ENCODE measurements at places on chromosomes 7 and 10. TPM values are rescaled to one million over a fixed set of nuclear protein-coding genes. Genes with fewer than 3 reads are reported as not detected.

- H3K4me3 ChIP-seq: no peak overlapping the region
- no peaks in the 10 kb centered on the region for H3K4me1 ChIP-seq
- H3K27ac ChIP-seq: no peak overlapping the region
These were observed 131.3 kb upstream of the NPVF start for GRCh38 chr7:25359471-25360059.

DNA sequence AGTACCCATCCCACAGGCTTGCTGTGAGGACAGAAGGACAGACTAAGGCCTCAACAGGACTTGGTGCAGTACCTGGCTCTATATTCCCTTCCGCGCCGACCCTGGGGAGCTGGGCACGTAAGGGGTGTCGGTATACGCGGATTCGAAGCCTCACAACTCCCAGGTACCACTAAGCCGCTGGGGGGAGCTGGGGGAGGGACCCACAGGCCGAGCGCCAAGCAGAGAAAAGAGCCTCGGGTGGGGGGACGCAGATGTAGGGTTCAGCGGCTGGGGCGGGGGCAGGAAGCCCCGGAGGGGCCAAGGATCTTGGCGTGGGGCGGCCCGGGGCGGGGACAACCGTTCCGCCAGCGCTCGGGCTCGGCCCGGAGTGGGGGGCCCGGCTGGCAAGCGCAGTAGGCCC is 126.4 kb upstream of the ZNF746 start:
- peaks cover 34% of the 10 kb centered on the region for H3K4me1 ChIP-seq
- H3K27me3 ChIP-seq: no peaks in the 10 kb centered on the region
- peak overlapping the region; percentile 93 for H3K27ac ChIP-seq
- DNase-seq: peak; percentile 30
- peaks cover 25% of the 10 kb centered on the region for H3K36me3 ChIP-seq

- H3K4me1 ChIP-seq: no peaks in the 10 kb centered on the region
- no peak overlapping the region for H3K27ac ChIP-seq
- H3K36me3 ChIP-seq: no peaks in the 10 kb centered on the region
- H3K4me3 ChIP-seq: no peak overlapping the region
- peaks cover 4% of the 10 kb centered on the region for H3K27me3 ChIP-seq
These were observed 32.5 kb downstream of the ANXA8 start for GRCh38 chr10:47451273-47451997.

GRCh38 chr7:131231381-131232220 is 96.1 kb upstream of the MKLN1 start:
- H3K27ac ChIP-seq: peak overlapping the region; percentile 81
- H3K4me1 ChIP-seq: no peaks in the 10 kb centered on the region
- no peak overlapping the region for H3K4me3 ChIP-seq
- peak; percentile 31 for DNase-seq
- H3K36me3 ChIP-seq: no peaks in the 10 kb centered on the region

GRCh38 chr10:86849181-86849894 is 92.9 kb downstream of the BMPR1A start:
- DNase-seq: no peak
- peaks cover 10% of the 10 kb centered on the region for H3K36me3 ChIP-seq
- peak overlapping the region; percentile 39 for H3K27ac ChIP-seq
- H3K27me3 ChIP-seq: no peaks in the 10 kb centered on the region

DNA sequence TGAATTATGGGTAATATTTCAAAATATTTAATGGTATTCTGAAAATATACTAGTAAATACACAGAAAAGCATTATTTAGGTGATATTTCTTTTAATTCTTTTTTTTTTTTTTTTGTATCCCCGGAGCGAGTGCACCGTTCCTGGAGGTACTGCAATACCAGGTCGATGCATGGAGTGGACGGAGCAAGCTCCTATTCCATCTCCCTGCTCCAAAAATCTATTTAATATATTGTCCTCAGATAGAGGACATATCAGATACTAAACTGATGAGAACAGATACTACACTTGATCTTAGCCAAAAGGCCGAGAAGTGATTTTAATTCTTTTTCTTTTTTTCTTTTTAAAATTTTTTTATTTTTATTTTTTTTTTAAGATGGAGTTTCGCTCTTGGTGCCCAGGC is 10.8 kb downstream of the BTRC start:
- DNase-seq: no peak
- no peak overlapping the region for H3K27ac ChIP-seq
- H3K27me3 ChIP-seq: no peaks in the 10 kb centered on the region
- H3K4me3 ChIP-seq: no peak overlapping the region
- peaks cover 18% of the 10 kb centered on the region for H3K36me3 ChIP-seq

DNA sequence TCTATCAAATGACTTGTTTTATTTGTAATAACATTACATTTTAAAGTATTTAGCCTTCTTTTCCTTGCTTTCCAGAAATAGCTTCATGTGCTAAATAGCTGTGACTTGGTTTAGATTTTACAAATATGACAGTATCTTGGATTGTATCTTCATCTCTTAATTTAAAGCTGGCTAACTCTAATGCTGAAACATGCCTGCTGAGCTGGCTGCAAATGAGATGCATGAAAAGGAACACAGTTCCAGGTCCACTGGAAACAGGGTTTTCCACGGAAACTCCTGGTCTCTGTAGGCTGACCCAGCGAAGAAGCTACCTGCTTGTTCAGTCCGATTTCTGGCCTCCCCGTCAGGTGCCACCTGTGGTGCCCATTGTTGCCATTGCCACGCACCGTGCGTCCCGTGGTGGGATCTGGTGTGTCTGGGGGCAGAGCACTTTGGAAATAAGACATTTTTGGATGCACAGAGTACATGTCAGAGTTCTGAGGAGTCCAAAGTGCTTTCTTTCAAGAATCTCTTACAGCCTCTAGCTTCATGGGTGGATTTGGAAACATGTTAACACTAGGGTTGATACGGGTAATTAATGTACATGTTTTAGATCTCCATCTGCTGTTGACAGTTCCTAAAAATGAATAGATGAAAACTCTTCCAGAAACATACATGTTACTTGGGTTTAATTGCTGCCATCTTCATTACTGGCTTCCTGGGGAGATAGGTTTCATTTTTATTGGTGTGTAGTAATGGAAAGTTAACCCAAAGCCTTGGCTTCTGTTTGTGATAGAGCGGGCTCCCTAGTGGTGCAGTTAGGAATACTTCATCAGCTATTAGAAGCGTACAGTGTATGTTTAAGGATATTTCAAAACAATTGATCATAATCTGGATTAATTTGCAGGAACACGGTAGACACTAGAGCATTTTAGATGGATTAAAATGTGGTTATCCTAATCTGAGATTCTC is 45.0 kb downstream of the SHH start:
- H3K27me3 ChIP-seq: no peaks in the 10 kb centered on the region
- H3K4me1 ChIP-seq: peaks cover 10% of the 10 kb centered on the region
- H3K27ac ChIP-seq: no peak overlapping the region
- no peak for DNase-seq

The FKBP9 gene
- total RNA-seq: 507 TPM

The HEPACAM2 gene
- total RNA-seq: 4.1 TPM

GRCh38 chr7:7254908-7255307 is 72.6 kb downstream of the C1GALT1 start:
- no peak overlapping the region for H3K27ac ChIP-seq
- peak; percentile 58 for DNase-seq

The C7orf57 gene
- total RNA-seq: not detected

GRCh38 chr10:18438361-18439126 is 212.8 kb downstream of the NSUN6 start:
- H3K36me3 ChIP-seq: no peaks in the 10 kb centered on the region
- no peaks in the 10 kb centered on the region for H3K27me3 ChIP-seq
- H3K4me1 ChIP-seq: no peaks in the 10 kb centered on the region

The FGFBP3 gene
- 1.3 TPM for total RNA-seq

GRCh38 chr10:58023341-58024073 is 244.2 kb downstream of the IPMK start:
- H3K27ac ChIP-seq: no peak overlapping the region
- DNase-seq: peak; percentile 9
- H3K27me3 ChIP-seq: no peaks in the 10 kb centered on the region
- H3K36me3 ChIP-seq: no peaks in the 10 kb centered on the region
- no peak overlapping the region for H3K4me3 ChIP-seq

GRCh38 chr7:73342645-73343044 is 14.7 kb downstream of the FKBP6 start:
- H3K36me3 ChIP-seq: no peaks in the 10 kb centered on the region
- no peak overlapping the region for H3K27ac ChIP-seq
- peak; percentile 29 for DNase-seq
- peaks cover 8% of the 10 kb centered on the region for H3K27me3 ChIP-seq
- no peak overlapping the region for H3K4me3 ChIP-seq

DNA sequence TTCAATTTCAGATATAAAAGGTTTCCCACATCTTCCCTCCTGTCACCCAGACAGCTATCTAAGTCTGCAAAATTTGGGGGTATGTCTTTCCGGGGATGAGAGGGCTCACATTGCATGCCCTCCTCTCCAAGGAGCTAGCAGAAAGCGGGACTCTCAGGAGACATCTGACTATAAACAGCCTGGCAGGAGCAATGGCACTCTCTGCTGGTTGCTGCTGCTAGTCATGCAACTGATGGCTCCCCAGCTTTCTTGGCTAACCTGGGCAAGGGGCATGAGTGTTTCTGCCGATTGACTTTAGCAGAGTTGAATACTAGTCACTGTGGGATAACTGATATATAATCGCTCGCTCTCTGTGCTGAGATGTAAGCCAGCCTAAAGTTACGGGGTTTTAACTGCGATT is 12.0 kb downstream of the TBX20 start:
- H3K4me1 ChIP-seq: no peaks in the 10 kb centered on the region
- H3K27me3 ChIP-seq: no peaks in the 10 kb centered on the region
- H3K4me3 ChIP-seq: no peak overlapping the region

DNA sequence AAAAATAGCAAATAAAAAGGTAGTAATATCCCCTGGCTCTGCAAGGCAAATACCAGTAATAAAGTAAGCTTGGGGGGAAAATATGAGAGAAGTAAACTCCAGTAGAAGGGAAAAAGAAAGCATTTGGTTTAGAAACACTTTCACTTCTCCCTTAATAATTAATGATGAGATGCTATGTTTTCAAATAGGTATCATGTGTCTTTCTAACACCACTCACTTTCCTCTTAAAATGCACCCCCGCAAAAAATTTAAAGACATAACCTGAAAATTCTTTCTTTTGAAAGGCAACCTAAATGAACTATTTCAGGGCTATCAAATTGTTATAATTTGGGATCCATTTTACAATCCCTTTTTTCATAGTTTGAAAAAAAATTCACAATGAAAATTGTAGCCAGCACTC is 240.3 kb downstream of the SNX10 start:
- DNase-seq: no peak
- H3K4me3 ChIP-seq: no peak overlapping the region
- no peaks in the 10 kb centered on the region for H3K36me3 ChIP-seq
- peaks cover 8% of the 10 kb centered on the region for H3K27me3 ChIP-seq

DNA sequence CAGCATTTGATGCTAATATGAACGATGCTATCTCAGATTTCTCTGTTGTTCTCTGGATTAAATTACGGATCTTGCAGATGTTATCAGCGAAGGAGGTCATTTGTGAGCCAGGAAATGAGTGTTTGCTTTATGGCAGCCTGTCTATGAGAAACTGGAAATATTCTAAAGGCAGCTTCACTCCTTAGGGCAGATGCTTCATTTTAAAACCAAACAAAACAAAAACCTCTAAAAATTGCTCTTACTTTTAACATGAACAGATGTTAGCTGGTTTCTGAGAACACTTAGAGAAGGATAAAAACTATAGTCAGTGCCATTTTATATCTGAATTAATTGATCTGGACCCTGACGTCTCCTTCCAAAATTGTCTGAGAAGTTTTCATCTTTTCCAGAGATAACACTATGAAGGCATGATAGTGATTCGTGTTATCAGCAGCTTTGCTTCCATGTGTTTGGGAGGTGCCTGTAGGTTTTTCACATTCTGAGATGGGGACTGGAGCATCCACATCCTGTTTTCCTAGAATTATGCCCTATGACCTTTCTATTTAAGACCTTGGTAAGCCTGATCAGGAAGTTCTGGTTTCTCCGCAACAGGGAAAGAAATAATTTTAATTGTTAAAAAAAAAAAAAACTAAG is 53.1 kb downstream of the CPED1 start:
- no peaks in the 10 kb centered on the region for H3K27me3 ChIP-seq
- H3K4me3 ChIP-seq: no peak overlapping the region
- H3K36me3 ChIP-seq: no peaks in the 10 kb centered on the region
- H3K27ac ChIP-seq: peak overlapping the region; percentile 37
- H3K4me1 ChIP-seq: no peaks in the 10 kb centered on the region
- peak; percentile 30 for DNase-seq

- H3K36me3 ChIP-seq: no peaks in the 10 kb centered on the region
- H3K27me3 ChIP-seq: no peaks in the 10 kb centered on the region
These were observed 21.7 kb downstream of the ZCWPW1 start for GRCh38 chr7:100406767-100407166.

GRCh38 chr7:112497481-112497880 is 16.7 kb downstream of the LSMEM1 start:
- no peaks in the 10 kb centered on the region for H3K36me3 ChIP-seq
- no peak overlapping the region for H3K4me3 ChIP-seq
- DNase-seq: no peak
- no peaks in the 10 kb centered on the region for H3K27me3 ChIP-seq

The BMPER gene
- 9.5 TPM for total RNA-seq

- no peak overlapping the region for H3K4me3 ChIP-seq
- no peaks in the 10 kb centered on the region for H3K27me3 ChIP-seq
- no peaks in the 10 kb centered on the region for H3K36me3 ChIP-seq
- DNase-seq: no peak
These were observed 44.5 kb upstream of the CHCHD3 start for GRCh38 chr7:133126422-133126821.

The TLX1 gene
- total RNA-seq: not detected

- H3K4me1 ChIP-seq: no peaks in the 10 kb centered on the region
- peaks cover 19% of the 10 kb centered on the region for H3K27me3 ChIP-seq
- no peak for DNase-seq
- no peaks in the 10 kb centered on the region for H3K36me3 ChIP-seq
- H3K27ac ChIP-seq: no peak overlapping the region
- no peak overlapping the region for H3K4me3 ChIP-seq
These were observed 187.5 kb downstream of the WDR37 start for GRCh38 chr10:1243486-1244234.

GRCh38 chr7:140600341-140600740 is 40.3 kb downstream of the DENND2A start:
- H3K4me3 ChIP-seq: no peak overlapping the region
- no peak overlapping the region for H3K27ac ChIP-seq
- peaks cover 6% of the 10 kb centered on the region for H3K36me3 ChIP-seq
- DNase-seq: no peak

GRCh38 chr10:86203162-86203905 is 163.3 kb downstream of the GRID1 start:
- no peaks in the 10 kb centered on the region for H3K4me1 ChIP-seq
- no peaks in the 10 kb centered on the region for H3K27me3 ChIP-seq
- H3K27ac ChIP-seq: no peak overlapping the region
- DNase-seq: peak; percentile 77

DNA sequence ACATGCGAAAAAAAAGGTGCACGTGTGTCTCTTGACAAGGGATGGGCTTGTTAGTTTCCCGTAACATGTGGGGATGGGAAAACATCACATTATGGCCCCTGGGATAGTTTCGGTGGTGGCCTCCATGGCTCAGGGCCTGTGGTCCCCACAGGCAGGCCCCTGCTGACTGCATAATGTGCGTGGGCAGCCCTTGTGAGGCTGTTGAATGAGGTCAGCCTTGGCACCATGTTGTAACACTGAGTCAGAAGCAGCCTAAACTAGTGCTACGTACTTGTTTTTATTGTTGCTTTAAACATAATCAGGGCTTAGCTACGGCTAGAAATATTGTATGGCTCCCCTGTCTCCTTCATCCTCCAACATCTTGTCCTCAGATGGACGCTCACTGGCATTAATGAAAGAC is 80.6 kb downstream of the BEND7 start:
- no peak overlapping the region for H3K27ac ChIP-seq
- H3K36me3 ChIP-seq: peaks cover 65% of the 10 kb centered on the region
- DNase-seq: no peak
- H3K4me1 ChIP-seq: no peaks in the 10 kb centered on the region

Data from stomach (tissue), 19 donors.